ENCODE measurements at places on chromosomes 3 and 15.

DNA sequence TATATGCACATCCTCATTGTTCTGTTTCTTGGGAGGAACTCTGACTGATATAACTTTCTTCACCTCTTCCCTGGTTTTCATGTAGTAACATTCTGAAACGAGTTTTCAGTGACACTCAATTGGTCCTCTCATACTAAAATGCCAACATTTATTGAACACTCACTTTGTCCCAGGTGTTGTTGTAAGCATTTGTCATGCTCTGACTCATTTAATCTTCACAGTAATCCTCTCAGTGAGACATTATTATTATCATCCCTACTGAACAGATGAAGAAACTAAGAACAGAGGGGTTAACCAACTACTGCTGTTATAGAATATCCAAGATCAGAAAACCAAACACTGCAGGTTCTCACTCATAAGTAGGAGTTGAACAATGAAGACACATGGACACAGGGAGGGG, 94.1 kb upstream of the MRPL3 start:
- DNase-seq = no peak

GRCh38 chr3:49554633-49555265, 472 bp downstream of the BSN start:
- no peak for DNase-seq

GRCh38 chr15:67521029-67521782, at the start of gene C15orf61:
Gene C15orf61 (plus strand): TSS chr15:67521131. CDS start chr15:67521249, 118 bp downstream.
- peak; percentile 24 for DNase-seq

DNA sequence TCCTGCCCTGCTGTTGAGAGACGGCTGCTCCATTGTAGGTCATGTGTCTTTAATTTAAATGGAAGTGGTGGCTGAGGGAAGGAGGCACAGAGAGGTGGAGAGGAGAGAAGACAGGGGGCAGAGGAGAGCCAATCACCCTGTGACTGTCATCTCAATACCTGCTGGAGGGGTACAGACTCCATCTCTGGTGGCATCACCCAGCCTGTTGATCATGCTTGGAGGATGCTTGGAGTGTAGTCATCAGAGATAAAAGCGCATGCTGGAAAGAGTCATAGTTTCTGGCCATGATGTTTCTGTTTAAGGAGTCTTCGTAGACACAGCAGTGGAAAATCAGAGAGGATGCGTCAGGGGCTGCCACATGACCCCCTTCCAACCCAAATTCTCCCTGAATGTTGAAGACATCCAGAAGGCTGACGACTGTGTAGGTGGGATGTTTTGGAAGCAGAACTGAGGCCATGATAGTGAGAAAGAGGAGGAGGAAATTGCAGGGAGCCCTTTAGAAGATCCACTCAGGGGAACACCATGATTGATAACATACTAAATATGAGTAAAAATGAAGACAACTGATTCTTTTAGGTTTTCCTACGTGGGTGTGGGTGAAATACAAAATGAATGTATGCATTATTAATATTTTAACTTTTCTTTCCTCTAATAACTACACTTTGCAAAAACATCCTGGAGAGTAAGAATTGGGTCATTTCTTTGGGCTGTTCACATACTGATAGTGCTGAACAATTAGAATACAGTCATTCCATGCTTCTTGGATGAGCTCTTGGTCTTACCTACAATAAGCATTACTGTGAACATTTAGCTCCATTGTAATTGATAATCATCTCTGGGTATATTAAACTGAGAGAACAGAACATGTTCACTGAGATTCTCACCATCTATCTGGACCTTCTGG, 210.6 kb upstream of the ATP10A start:
- DNase-seq = no peak

DNA sequence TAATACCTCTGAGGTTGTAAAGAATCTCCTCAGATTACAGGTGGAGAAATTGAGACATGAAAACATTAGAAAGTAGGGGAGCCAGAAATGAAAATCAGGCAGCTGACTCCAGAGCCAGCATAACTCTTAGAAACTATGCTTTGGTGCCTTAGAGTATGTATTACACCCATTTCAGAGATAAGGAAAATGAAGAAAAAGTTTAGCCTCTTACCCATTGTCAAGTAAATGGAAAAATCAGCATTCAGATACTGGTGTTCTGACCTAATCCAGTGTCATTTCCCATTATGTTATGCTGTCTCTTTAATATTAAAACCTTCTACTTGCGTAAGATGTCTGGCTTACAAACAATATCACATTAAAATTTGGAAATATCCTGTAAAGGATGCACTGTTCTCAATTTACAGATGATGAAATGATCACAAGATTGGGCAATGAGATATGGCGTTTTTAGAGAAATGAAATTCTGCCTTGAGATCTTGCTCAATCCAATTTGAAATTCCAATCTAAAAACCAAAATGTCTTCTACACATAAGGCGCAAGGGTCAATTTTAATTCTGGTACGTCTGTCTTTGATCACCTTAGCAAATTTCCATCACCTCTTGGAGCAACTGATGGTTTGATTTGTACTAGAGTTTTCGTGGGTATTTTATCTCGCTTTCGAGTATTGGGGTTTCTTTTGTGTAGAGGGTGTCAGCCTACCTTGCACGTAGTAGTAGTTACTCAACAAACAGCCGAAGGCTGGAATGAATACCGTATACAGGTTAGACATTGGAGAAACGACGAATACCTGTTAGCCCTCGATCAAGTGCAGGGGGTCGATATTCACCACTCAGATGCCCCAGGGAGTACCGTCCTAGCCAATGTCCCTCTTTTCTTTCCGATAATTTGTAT, 902 bp upstream of the ZCWPW2 start:
- no peak for DNase-seq

GRCh38 chr15:74781431-74782258, at the start of gene CSK:
Gene CSK (plus strand): TSS chr15:74782080. CDS start chr15:74798298, 16,218 bp downstream.
- no peak for DNase-seq

- DNase-seq = no peak
These were observed 282.3 kb downstream of the SLC9A9 start for GRCh38 chr3:143565951-143566350.

DNA sequence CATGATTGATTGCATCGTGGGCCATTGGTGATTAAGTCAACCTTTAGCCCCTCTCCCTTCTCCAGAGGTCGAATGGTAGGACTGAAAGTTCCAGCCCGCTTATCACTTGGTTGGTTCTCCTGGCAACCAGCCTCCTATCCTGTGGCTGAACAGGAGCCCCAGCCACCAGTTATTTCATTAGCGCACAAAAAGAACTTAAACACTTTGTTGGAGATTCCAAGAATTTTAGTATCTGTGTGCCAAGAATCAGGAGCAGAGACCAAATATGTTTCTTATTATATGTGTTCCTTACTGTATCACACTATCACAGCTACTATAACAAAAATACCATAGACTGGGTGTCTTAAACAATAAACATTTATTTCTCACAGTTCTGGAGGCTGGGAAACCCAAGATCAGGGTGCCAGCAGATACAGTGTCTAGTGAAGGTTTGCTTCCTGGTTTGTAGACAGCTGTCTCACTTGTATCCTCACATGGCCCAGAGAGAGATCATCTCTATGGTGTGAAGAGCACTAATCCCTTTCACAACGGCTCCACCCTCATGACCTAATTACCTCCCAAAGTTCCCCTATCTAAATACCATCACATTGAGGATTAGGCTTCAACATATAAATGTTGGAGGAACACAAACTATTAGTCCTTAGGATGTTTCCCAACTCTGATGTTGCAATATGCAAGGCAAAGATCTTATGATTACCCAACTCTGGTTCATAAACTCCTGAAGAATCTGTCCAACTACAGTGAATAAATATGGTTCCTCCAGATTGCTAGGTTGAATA, 30.5 kb upstream of the APH1B start:
- DNase-seq = no peak

DNA sequence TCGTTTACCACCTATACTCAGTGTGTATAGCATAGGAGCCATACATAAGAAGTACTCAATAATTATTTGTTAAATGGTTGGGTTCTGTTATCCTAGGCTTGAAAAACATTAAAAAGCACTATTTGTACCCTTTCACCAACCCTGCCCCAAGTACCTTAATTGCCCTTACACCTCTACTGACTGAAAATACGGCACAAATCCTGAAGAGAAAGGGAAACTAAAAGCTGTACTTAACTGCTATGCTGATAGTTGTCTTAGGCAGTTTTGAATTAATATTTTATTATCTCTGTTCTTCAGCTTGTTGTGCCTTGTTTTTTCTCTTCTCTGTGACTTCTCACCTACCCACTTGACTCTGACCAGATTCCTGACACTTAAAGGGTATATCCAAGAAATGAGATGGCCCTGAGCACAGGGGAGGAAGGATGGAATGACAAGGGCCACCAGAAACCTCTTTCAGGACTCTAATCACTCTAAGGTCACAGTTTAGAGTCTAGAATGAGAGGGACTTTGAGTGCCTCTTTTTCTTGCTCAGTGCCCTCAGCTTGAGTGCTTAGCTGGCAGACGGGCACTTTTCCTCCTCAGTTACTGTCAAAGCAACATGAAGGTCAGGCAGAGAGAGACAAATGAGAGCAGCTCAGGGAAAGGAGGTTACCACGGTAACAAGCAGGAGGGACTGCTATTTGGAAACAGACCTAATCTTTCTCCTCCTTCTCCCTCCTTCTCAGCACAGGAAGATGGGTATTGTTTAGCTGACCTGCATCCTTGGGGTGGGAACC, 136.5 kb downstream of the ZNF609 start:
- DNase-seq = peak; percentile 8

DNA sequence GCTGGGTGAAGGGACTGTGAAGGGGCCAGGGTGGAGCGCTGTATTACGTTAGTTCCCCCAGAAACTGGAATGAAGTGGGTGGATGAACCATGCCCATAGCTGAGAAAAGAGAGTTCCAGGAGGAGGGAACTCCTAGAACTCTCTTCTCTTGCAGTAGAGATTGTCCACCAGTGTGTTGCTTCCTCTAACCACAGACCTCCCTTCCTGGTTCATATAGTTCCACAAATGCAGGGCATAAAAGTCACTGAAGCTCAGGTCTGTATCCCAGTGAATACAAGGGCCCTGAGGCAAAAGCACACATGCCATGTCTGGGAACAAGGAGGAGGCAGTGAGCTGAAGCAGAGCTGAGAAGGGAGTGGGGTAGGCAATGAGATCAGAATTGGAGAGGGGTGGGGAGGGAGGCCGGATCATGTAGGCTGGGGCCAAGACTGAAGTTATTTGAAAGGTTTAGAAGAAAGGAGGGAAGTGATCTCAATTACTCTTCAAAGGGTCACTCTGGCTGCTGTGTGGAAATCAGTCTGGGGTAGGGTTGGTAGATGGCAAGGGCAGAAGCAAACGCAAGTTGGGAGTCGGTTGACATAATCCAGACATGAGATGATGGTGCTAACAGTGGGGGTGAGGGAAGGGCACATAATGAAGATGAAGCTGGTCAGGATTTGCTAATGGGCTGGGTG, 6.5 kb downstream of the A4GNT start:
- DNase-seq = no peak

GRCh38 chr3:90180096-90180495, 1072.7 kb downstream of the EPHA3 start:
- DNase-seq = no peak

GRCh38 chr3:28334552-28334951, 14.0 kb upstream of the ZCWPW2 start:
- DNase-seq = no peak

DNA sequence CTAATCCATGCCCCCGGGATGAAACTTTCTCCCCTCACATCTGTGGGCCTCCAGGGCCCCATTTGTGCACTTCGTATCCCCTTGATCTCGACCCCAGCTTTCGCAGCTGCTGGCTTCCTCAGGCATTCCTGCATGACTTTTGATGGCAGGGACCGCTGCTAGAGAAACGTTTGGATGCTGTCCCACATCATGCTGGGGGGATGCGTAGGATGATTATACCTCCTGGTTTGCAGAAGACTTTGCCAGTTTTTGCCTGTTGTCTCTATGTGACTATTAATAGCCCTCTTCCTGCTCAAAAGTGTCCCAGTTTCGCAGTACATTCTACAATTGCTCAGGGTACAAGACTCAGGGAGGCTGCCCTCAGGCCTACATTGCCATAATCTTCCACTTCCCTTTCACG, 10.4 kb upstream of the KCNAB1 start:
- no peak for DNase-seq

- no peak for DNase-seq
These were observed 10.9 kb downstream of the CCR5 start for GRCh38 chr3:46381625-46382024.

- DNase-seq = no peak
These were observed 80.2 kb downstream of the ADAMTS17 start for GRCh38 chr15:100261302-100262240.

DNA sequence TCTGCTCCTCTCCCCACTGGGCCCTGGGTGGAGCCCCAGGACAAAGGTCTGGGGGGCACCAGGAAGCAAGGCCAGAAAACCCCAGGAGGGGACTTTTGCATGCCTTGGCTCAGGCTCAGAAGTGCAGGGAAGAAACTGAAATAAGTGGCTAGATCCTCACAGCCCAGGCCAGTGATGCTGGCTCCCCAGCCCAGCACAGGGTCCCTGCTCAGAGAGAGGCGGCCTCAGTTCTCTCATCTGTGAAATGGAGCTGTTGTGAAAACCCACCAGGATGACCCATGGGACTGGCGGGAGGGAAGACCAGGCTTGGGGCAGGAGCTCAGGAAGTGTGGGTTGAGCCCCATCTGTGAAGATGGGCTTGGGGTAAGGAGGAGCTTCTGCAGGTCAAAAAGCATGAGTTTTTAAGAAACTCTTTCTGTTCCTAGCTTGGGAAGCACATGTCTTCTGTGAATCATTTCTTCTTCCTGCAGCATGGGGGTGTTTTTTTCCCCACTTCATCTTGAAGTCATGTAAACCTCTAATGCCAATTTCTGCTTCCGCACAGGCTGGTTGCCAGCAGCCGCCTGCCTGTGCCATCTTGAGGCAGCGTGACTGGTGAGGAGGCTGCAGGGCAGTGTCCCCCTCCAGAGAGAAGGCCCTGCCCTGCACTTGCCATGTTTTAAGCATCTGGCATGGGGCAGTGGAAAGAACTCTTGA, 118.6 kb downstream of the SMAD6 start:
- no peak for DNase-seq

DNA sequence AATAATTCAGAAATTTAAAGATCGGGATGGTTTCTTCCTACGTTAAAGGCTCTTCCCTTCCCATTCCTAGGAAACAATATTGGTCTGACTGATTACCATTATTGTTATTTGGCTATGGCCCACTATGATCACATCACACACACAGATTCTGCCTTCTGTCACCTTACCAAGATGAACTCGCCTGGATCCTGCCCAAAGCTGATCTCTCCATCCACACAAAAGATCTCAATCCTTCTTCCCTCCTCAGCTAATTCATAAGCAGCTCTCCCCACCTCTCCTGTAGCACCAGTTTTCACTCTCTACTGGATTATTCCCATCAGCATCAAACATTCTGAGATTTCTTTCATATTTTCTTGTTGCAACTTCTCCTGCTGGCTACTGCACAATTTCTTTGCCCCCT, 25.0 kb downstream of the PLCL2 start:
- DNase-seq = no peak
